ENCODE measurements at places on chromosomes 12 and 14.

- DNase-seq: no peak
Observed at GRCh38 chr14:50521912-50522341, 10.4 kb downstream of the MAP4K5 start.

GRCh38 chr14:55271572-55272298 lies 514 bp downstream of the FBXO34 start:
- peak; percentile 60 for DNase-seq

- no peak for DNase-seq
Observed at GRCh38 chr12:3233797-3234196, 156.6 kb downstream of the TSPAN9 start.

DNA sequence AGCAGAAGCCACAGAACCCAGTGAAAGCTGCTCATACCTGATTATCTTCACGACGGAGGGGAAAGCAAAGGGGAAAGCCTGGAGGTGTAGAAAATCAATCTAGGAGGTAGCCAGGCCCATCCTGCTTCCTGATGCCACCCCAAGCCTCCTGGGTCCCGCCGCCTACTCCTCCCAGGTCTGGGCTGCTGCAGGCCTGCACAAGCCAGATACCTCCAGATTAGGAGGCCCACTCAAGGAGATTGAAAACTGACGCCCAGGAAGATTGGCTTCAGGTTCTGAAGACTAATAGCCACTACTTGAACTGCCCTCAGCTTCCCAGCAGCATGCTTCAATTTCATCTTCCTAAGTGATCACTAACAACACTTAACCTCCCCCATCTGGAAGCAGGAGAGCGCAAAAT lies 87.1 kb downstream of the GCH1 start:
- DNase-seq: no peak

- no peak for DNase-seq
Observed at GRCh38 chr14:87628780-87629179, 364.2 kb downstream of the GALC start.

- no peak for DNase-seq
Observed at GRCh38 chr12:31868965-31869364, 90.2 kb upstream of the RESF1 start.

GRCh38 chr12:22543246-22544037 lies 900 bp downstream of the C2CD5 start:
- DNase-seq: peak; percentile 27

- no peak for DNase-seq
Observed at GRCh38 chr12:39574785-39575497, 44.7 kb downstream of the ABCD2 start.

GRCh38 chr12:125092108-125092871 lies 27.1 kb downstream of the AACS start:
- no peak for DNase-seq

DNA sequence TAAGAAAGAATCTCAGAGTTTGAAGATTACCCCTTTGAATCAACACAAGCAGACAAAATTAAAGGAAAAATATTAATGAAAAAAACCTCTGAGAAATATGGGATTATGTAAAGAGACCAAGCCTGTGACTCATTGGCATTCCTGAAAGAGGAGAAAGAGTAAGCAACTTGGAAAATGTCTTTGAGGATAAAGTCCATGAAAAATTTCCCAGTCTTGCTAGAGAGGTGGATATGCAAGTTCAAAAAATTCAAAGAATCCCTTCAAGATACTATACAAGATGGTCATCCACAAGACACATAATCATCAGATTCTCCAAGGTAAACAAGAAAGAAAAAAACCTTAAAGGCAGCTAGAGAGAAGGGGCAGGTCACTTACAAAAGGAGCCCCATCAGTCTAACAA lies 13.3 kb downstream of the SLCO1B1 start:
- DNase-seq: no peak

GRCh38 chr14:21070083-21070609 lies at the start of gene ARHGEF40:
Gene ARHGEF40 (plus strand): TSS chr14:21070304. CDS start chr14:21070397, 93 bp downstream.
- DNase-seq: peak; percentile 9

DNA sequence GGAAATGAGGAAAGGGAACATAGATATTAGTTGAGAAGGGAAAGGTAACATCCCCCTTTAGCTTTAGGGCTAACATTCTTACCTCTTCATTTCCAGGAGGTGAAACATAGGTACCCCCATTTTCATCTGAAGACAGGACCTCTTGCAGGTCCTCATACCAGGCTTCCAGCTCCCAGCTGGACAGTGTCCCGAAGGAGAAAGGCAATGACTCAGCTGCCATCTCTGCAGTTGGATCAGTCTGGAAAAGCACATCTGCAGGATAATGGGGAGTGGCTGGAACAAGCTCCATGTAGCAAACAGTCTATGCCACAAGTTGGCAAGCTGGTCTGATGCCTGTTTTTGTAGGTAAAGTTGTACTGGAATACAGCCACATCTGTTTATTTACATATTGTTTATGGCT lies 3.1 kb downstream of the DDIT3 start:
- DNase-seq: no peak

DNA sequence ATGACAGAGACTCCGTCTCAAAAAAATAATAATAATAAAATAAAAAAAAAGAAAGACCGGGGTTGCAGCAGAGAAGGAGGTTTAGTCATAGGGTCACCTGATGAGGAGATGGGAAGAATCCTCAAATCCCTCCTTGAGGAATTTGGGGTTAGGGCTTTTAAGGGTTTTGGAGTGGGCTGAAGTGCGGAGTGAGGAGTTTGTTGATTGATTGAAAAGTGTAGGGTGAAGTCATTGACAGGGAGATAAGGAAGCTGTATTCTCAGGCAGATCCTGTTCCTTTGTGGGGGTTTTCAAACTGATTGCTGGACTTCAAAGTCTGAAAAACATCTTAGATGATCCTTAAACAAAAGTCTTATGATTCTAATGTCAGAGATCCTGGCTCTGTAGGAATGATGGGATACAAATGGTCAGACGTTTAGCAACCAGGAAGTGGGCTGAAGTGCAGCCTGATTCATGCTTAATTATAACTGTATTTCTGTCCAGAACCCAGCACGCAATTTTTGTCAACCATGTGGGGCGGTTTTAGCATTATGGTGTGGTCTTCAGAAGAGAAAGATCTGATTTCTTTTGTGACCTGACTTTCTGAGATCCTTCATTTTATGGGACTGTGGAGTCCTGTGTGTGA lies 16.0 kb downstream of the FNTB start:
- no peak for DNase-seq

DNA sequence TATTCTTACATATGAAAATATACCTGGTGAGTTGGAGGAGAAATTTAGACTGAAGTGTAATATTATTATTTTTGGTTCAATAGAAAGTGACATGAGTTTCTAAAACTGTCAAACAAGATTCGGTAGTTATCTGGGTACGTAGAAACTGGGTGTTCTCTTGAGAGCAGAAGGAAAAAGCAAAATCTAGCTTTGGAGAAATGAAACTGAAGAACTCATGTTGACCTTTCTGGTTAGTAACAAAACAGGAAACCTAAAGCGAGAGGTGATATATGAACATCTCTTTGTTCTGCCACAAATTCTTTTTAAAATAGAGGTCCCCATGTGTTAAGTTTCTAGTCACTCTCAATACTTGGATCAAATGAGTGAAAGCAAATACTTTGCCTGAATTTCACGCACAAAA lies 401.7 kb downstream of the TRHDE start:
- DNase-seq: no peak

- no peak for DNase-seq
Observed at GRCh38 chr12:9156119-9156518, 40.4 kb upstream of the A2M start.

DNA sequence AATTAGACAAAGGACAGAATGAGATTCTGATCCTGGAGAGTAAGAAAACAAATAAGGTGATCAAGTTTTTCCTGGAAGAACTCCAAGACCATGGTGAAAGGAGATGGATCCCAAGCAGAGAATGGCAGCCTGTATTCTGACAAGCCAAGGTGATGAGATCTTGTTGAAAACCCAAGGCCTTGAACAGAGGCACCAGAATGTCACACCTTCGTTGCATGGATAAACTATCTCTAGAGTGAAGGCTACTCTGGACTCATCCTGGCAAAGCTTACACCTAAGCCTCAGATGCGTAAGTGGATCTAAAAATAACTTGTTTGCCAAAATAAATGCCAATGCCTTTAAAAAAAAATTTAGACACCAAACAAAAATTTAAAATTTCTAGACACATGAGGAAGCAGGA lies 605.9 kb downstream of the ETNK1 start:
- DNase-seq: no peak

GRCh38 chr12:27966870-27967269 lies 5.7 kb downstream of the PTHLH start:
- DNase-seq: no peak

DNA sequence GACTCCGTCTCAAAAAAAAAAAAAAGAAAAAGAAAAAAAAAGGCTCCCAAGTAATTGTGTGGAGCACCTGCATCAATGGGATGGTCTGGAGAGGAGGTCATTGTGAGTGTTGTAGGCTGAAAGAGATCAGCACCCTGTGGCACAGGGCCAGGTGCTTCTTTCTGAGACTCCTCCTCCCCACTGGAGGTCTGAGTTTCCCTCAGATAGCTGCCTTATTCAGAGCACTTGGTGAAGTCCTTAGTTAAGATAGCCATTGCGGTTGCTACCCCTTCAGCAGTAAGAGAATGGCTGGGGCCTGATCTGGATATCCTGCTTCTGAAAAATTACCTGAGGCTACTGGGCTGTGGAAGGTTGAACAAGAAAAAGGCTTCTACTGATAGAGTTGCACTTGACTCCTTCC lies 69.8 kb downstream of the ANO6 start:
- no peak for DNase-seq

DNA sequence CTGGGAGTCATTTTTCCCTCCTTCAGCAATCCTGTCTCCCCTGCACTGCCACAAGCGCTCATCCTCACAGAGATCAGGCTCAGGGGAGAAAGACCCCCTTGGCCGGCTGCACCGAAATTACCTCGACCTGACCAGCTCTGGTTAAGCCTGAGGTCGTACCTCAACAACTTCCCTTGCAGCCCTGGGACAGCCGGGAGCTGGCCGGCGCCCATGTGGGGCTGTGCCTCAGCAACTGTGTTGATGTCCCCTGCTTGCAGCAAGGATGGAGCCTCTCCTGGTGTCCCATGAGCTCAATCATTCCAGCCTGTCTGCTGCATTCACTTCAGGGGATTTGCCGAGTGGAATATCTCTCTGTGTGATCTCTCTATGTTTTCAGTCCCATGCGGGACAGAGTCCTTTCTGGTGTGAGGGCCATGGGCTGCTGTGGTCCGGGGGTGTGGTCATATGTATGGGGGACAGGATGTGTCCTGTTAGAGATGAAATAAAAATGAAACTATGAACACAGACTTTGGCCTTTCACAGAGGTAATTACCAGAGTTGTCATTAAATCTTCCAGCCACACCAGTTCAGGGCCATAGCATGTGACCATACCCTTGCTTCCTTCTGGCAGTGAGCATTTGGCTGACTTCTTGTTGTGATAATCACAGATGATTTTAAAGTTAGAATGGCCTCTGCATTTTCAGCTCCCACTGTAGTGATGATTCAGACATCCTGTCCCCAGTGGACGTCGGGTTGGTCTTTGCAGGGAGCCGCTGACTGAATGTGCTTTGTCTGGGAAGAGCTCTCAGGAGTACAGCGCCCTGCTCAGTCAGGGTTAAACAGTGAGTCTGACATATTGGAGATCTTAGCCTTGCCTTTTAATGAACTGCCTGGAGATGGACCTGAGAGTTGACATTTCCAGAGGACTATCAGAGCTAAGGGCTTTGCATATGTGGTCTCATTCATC lies 405.9 kb downstream of the AACS start:
- no peak for DNase-seq

DNA sequence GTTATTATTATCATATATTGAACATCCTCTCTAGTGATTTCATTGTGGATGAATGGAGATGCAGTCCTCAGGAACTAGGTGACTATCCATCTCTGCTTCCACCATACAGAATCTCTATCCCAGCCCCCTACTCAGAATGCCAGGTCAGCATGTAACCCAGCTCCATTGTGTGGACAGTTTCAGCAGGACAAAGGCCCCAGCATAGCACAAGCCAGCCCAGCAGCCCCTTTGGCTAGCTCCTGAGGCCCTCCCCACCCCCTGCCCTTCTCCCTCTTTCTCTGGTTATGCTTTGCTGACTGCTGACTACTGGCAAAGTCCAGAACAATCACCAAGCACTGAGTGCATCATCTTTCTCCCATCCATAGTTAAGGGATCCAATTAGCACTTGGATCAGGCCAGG lies 5.8 kb upstream of the SPRYD4 start:
- no peak for DNase-seq

GRCh38 chr12:66668311-66668710 lies 10.6 kb downstream of the GRIP1 start:
- DNase-seq: no peak

DNA sequence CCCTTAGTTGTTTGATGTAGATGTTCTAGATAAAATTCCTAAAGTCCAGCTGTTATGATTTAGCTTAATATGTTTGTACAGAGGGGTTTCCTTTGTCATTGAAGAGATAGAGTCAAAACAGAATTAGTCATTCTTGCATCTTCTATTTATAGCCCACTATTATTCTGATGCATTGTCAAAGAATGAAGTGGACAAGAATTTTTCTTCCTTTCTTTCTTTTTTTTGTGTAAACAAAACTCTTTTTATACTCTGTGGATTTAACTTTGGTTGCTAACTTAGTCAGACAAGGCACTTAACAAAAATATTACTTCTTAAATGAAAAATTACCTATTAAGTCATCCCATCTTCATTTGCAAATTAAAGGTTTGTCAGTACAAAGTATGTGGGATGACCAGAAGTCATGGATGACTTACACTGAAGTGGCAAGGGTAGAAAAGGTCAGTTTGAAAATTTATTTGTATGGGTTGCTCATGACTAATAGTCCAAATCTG lies 215.6 kb upstream of the DDHD1 start:
- no peak for DNase-seq

DNA sequence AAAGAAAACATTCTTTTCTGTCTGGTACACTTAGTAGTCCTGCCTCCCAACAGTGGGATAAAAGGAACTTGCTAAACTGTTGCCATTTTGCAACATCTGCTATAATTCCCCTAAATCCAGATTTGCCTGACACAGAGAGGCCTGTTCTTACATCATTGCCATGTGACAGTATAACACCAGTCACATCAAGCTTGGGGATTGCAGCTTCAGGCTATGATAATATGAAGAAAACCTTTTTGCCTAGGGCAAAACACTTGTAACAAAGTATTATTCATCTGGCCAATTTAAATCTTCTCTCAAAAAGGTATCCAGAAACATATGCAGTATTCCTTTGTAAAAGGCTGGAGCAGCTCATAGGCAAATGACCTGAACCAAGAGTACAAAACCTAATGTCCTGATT lies 80.9 kb upstream of the OTX2 start:
- no peak for DNase-seq

- DNase-seq: no peak
Observed at GRCh38 chr12:26317942-26318575, 122.7 kb downstream of the SSPN start.

- DNase-seq: no peak
Observed at GRCh38 chr12:46557539-46558373, 185.2 kb upstream of the SLC38A2 start.
